ENCODE measurements at places on chromosomes 6 and 20.

DNA sequence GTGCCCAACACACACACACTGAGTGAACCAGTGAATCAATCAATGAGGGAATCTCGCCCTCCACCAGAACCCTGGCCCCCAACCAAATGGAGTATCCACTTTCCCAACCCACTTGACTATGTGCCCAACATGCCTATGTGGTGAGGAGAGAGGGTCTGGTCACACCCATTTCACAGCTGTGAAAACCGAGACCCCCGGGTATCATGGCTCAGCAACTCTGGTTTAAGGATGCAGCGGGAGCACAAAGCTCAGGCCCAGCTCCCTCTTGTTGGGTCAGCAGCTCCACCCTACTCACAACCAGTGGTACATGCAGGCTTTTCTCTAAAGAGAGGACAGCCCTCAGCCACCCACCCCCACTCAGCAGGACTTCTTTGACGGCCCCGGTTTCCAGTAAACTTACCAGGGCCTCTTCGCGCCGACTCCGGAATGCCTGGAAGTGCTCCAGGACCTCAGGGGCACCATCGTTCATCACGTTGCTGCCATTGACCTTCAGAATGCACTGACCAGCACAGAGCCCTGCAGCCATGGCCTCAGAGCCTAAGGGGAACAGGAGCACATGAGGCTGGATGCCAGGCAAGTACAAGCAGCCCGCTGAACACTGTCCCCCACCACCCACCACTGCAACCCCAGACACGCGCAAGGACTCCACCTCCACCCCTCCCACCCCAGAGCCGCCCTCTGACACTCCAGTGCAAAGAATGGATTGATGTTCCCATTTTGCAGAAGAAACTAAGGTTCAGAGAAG is 174.7 kb downstream of the PREX1 start:
- DNase-seq: no peak

- DNase-seq: no peak
Measured at GRCh38 chr6:151060766-151061531, 178.8 kb upstream of the AKAP12 start.

DNA sequence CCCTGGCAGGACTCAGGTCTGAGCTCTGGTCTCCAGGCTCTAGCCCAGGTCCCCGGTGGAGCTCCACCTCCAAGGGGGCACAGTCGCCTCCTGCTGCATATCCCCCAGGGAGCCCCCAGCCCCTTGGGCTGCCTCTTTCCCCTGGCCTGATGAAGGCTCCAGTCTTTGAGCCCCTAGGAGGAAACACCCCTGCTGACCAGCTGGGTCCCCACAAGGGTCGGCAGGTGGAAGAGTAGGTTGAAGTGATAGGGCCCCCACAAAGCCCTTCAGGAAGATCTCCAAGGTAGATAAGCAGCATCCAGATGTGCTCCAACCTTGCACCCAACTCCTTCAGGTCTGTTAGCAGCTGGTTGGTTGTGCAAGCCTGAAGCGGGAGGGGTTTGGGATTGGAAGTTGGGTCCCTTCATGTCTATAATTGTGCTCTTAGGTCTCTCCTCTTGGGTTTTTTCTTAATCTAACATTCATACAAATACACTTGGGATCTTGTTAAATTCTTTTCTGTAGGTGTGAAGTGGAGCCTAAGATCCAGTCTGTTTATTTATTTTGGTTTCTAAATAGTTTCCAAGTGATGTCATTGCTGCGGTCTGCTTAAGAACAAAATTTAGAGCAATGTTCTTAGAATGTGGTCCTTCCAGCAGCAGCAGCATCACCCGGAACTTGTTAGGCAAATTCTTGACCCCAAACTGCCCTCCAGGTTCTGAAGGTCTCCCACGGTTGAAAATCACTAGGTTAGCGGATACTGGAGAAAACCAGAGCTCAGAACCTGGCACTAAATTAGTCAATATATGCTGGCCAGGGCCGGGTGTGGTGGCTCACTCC is 5.1 kb downstream of the UBE2C start:
- peak; percentile 83 for DNase-seq

GRCh38 chr6:108746836-108747575 is 101.2 kb upstream of the ARMC2 start:
- DNase-seq: no peak

- DNase-seq: no peak
Measured at GRCh38 chr6:101876431-101876830, 482.9 kb downstream of the GRIK2 start.

DNA sequence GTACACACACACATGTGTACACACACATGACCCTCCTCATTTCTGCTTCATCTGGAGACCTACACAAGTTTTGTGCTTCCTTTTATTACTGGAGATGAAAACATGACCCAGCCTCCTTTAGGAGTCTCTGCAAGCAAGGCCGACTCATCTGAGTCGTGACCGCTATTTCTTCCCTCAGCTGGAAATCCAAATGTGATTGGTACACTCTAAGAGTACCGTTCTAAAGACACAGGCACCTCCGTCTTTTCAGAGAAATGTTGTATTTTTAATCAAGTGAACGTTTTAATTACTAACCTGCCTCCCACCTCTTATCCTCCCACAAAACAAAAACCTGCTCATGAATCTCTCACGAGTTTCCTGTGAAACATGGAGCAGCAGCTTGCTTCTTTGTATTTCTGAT is 63.0 kb downstream of the LAMP5 start:
- DNase-seq: no peak

Measured in fibroblast of mammary gland (primary cell).